ENCODE measurements at places on chromosomes 3 and 15. TPM values are rescaled to one million over a fixed set of nuclear protein-coding genes. Genes with fewer than 3 reads are reported as not detected.

- H3K4me1 ChIP-seq: peaks cover 13% of the 10 kb centered on the region
- no peak for DNase-seq
- H3K4me3 ChIP-seq: no peak overlapping the region
- no peak overlapping the region for H3K27ac ChIP-seq
- H3K36me3 ChIP-seq: no peaks in the 10 kb centered on the region
- H3K27me3 ChIP-seq: no peaks in the 10 kb centered on the region
Observed at GRCh38 chr3:177221744-177222143, 24.5 kb upstream of the TBL1XR1 start.

DNA sequence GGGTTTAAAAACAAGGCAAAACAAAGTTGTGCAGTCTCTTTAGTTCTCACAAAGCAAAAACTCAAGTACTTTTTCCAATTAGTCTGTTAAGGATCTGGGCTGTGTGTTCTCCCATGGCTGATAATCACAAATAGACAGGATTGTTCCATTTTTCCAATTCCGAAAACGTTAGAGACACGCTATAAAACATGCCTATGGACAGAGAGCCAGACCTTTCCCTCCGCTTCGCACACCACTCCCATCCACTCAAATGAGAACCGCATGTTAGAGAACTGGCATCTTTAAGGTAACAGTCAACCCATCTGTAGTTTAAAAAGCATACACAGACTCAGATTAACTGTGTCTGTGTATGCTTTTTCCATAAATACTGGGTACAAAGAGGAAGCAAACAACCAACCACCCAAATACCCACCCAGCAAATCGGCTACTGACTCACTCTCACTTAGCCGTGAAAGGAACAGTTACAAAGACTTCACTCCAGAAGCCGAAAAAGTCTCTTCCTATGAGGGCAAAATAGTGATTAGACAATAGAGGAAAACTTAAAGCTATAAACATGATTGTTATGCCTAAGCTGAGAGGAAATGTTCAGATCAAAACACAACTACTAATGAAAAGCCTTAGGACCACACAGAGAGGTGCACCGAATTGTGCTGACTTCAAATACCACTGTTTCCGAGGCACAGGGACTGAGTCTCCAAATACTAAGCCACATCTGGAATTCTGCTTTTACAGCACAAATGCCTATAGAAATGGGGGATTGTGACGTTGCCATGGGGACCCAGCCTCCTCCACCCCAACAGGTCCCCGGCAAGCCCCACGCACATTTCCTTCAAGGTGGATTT is 36.1 kb downstream of the IL17RD start:
- no peak for DNase-seq
- H3K36me3 ChIP-seq: no peaks in the 10 kb centered on the region
- H3K4me1 ChIP-seq: no peaks in the 10 kb centered on the region
- no peak overlapping the region for H3K4me3 ChIP-seq

GRCh38 chr15:97567411-97567810 is 393.1 kb upstream of the ARRDC4 start:
- no peaks in the 10 kb centered on the region for H3K36me3 ChIP-seq
- no peak overlapping the region for H3K4me3 ChIP-seq
- no peak for DNase-seq
- no peaks in the 10 kb centered on the region for H3K27me3 ChIP-seq
- no peaks in the 10 kb centered on the region for H3K4me1 ChIP-seq

GRCh38 chr3:99953596-99953995 is 135.9 kb downstream of the CMSS1 start:
- H3K4me1 ChIP-seq: no peaks in the 10 kb centered on the region
- H3K4me3 ChIP-seq: no peak overlapping the region
- DNase-seq: no peak
- no peaks in the 10 kb centered on the region for H3K36me3 ChIP-seq
- no peak overlapping the region for H3K27ac ChIP-seq

DNA sequence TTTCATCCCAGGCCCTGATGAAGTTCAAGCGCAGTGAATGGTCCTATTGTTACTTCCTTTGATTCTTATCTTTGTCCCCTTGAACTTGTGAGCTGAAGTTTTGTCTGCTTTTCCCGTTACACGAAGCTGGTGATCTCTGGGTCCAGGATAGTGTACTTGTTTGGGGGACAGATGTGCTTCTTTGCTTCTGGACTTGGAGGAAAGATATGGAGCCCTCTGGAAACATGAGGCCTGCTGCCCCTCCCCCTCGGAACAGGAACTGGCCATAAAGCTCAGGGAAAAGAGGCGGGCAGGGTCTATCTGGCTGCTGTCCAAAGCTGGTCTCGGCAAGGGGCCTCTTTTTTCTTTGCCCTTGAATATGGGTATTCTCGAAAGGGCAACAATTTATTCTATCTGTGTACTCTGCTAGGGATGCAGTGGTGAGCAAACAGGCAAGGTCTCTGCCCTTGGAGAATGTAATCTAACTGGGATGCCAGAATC is 47.6 kb downstream of the IDH2 start:
- no peaks in the 10 kb centered on the region for H3K36me3 ChIP-seq
- peaks cover 14% of the 10 kb centered on the region for H3K4me1 ChIP-seq
- no peak overlapping the region for H3K27ac ChIP-seq

- H3K4me1 ChIP-seq: no peaks in the 10 kb centered on the region
- no peak overlapping the region for H3K27ac ChIP-seq
- H3K27me3 ChIP-seq: peaks cover 3% of the 10 kb centered on the region
Observed at GRCh38 chr3:152574461-152575079, 260.4 kb upstream of the P2RY1 start.

- H3K4me1 ChIP-seq: peaks cover 27% of the 10 kb centered on the region
- peaks cover 4% of the 10 kb centered on the region for H3K36me3 ChIP-seq
- no peak for DNase-seq
- no peak overlapping the region for H3K4me3 ChIP-seq
- peak overlapping the region; percentile 66 for H3K27ac ChIP-seq
Observed at GRCh38 chr3:148990236-148990635, 1.1 kb upstream of the GYG1 start.

- H3K36me3 ChIP-seq: no peaks in the 10 kb centered on the region
- DNase-seq: no peak
- no peaks in the 10 kb centered on the region for H3K4me1 ChIP-seq
- H3K27me3 ChIP-seq: no peaks in the 10 kb centered on the region
- H3K4me3 ChIP-seq: no peak overlapping the region
Observed at GRCh38 chr3:158279609-158280008, 169.7 kb downstream of the RSRC1 start.

- no peak overlapping the region for H3K4me3 ChIP-seq
- no peak overlapping the region for H3K27ac ChIP-seq
- no peaks in the 10 kb centered on the region for H3K4me1 ChIP-seq
Observed at GRCh38 chr3:156142702-156143101, 22.3 kb downstream of the KCNAB1 start.

- no peaks in the 10 kb centered on the region for H3K27me3 ChIP-seq
- H3K27ac ChIP-seq: no peak overlapping the region
- H3K4me1 ChIP-seq: no peaks in the 10 kb centered on the region
- no peak for DNase-seq
- H3K4me3 ChIP-seq: no peak overlapping the region
Observed at GRCh38 chr3:121490161-121490560, 55.6 kb downstream of the POLQ start.

DNA sequence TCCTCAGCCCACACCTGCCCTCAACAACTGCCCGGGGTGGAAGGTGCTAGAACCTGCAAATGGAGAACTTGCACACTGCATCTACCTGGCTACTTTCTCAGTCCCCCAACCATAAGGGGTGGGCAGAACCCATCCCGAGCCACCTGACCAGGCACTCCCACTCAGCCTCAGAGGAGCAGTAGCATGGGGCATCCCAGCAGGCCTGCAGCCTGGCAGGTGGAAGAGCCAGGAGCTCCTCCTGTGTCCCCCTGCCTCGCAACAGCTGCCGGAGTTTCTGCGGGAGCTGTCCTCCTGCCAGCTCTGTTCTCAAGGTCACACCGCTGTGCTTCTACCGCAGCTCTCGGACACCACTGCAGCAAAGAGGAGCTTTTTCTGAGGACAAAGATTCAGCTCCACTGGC is 27.5 kb downstream of the RAB6B start:
- no peak for DNase-seq
- no peaks in the 10 kb centered on the region for H3K36me3 ChIP-seq
- H3K27ac ChIP-seq: no peak overlapping the region
- H3K27me3 ChIP-seq: no peaks in the 10 kb centered on the region

DNA sequence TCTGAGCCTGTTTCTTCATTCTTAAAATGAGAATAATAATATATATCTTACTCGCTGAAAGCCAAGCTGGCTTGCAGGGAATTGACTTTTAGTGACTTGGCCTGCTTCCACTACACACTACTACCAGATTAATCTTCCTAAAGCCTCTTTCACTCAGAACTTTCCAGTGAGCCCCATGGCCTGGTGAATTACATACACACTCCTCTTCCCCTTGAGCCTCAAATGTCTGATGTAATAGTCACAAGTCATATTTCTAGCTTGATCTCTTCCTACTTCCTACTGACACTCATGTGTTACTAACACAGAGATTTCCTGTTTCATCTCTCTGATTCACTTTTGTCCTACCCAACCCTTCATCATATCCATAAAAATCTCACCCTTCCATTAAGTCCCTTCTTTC is 82.7 kb upstream of the SOX2 start:
- H3K4me3 ChIP-seq: no peak overlapping the region
- no peaks in the 10 kb centered on the region for H3K36me3 ChIP-seq
- no peaks in the 10 kb centered on the region for H3K27me3 ChIP-seq
- no peak overlapping the region for H3K27ac ChIP-seq
- no peaks in the 10 kb centered on the region for H3K4me1 ChIP-seq
- no peak for DNase-seq

DNA sequence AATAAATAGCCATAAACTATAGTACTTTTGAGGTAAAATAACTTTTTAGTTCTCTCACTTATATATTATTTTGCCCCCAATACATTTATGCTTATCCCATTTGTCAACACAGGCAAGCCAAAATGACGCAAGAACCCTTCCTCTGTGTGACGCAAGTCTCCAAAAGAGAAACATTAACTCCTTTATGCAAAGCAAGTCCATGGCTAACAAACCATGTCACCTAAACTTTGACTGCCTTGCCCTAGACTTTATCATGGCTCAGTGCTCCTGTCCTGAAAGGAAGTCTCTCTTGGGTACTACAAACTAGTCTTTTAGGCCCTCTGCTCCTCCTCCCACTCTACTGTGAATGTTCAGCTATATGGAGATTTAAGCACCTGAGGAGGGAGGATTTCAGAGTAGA is 230.5 kb downstream of the UNC13C start:
- H3K4me1 ChIP-seq: no peaks in the 10 kb centered on the region
- no peak for DNase-seq
- no peak overlapping the region for H3K4me3 ChIP-seq
- H3K27me3 ChIP-seq: no peaks in the 10 kb centered on the region
- H3K36me3 ChIP-seq: no peaks in the 10 kb centered on the region

Gene ALDH1A2
- total RNA-seq: 0.15 TPM

Gene MYO5C
- 0.29 TPM for total RNA-seq

Gene C3orf20
- total RNA-seq: 0.38 TPM

Gene LRRC31
- not detected for total RNA-seq

Gene ARRDC4
- 0.76 TPM for total RNA-seq

Gene CLDN1
- total RNA-seq: not detected

Gene IL20RB
- total RNA-seq: 1.5 TPM
